CD4-positive, alpha-beta memory T cell (primary cell): ENCODE measurements at places on chromosomes 7 and 10.

GRCh38 chr7:158204453-158204852 lies 383.2 kb downstream of the PTPRN2 start:
- no peak for DNase-seq

DNA sequence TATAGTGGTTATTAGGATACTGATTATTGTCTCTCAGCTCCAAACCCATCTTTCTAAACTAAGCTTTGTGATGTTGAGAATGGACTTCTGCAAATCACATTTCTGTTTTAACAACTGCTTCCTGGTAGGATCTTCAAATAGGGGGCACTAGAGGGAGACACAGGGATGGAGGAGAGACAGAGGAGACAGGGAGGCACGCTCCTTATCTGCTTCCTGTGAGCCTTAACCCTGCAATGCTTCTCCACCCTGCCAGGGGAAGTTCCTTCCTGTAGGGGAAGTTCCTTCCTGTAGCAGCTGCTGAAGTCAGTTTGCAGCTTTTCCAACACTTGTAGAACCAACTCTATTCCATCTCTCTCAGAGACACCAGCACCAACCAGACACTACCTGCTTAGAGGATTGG lies 847.2 kb downstream of the CCSER2 start:
- DNase-seq = no peak

DNA sequence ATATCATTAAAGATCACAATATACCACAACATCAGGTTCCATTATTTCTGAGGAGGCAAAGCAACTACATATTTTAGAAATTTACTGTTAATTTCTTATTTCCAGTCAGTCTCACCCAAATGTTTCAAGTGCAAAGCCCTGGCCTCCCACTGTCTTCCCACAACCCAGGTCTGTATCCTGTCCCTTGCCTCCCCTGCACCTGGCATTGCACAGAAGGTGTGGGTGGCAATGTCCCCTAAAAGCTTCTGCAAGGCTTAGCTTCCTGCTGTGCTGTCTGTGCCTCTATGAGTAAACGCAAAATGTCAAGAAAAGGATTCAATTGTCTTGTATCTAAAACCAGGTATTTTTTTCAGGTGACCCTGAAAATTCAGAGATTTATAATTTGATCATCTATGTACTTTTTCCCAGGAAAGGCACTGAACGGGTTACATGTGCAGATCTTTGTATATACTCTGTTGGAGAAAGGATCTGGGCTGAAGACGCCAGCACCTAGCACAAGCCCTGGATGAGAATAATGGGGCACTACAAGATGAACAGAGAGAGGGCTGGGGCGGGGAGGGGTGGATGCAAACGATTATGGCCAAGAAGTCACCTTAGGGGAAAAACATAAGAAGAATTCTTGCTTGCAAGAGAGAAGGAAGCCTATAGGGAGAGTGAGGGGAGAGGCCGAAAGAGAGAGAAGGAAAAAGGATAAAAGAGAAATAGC lies 3.1 kb upstream of the ANTXRL start:
- no peak for DNase-seq

GRCh38 chr10:103845972-103846371 lies 9.4 kb downstream of the SH3PXD2A start:
- peak; percentile 36 for DNase-seq

- DNase-seq = no peak
Measured at GRCh38 chr7:115066050-115066449, 144.2 kb downstream of the MDFIC start.

GRCh38 chr10:1362589-1363445 lies 306.6 kb downstream of the WDR37 start:
- no peak for DNase-seq

DNA sequence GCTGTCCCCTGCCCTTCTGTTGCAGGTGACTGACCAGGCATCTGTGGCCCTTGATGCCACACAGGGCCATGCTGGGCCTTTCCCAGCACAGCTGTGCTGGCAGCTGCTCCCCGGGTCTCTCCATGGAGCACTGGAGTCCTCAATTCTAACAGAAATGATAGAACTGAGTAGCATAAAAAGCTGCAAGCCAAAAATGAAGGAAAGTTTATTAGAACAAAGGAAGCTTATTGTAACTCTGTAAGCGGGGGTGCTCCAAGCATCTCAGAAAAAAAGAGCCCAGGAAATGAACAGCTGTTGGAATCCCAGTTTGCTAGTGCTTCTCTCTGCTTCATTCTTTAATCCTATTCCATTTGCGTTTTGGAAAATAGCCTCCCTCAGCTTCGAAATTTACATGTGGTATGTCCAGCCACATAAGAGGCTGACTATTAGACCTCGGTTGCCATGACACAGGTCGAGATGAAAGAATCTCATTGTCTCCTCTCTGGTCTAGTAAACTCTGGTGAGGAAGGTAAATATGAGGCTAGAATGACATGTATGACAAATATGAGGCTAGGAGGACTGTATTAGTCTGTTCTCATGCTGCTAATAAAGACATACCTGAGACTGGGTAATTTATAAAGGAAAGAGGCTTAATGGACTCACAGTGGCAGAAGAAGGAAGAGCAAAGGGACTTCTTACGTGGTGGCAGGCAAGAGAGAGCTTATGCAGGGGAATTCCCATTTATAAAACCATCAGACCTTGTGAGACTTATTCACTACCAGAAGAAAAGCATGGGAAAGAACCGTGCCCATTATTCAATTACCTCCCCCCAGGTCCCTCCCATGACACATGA lies 23.7 kb downstream of the EPDR1 start:
- no peak for DNase-seq

GRCh38 chr7:119594956-119595355 lies 678.0 kb upstream of the KCND2 start:
- DNase-seq = no peak

GRCh38 chr7:54349229-54349628 lies 192.9 kb upstream of the VSTM2A start:
- DNase-seq = no peak

DNA sequence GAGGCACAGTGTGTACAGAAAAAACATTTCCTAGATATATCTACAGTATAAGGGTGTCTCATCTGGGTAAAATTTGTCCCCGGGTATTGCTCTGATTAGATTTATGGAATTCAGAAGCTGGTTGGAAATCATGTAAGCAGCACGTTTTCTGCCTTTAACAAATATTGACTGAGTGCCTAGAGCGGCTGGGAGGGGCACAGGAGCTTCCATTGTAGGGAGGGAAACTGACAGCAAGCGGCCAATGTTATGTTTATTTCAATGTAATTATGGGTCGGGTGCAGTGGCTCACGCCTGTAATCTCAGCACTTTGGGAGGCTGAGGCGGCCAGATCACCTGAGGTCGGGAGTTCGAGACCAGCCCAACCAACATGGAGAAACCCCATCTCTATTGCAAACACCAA lies 4.4 kb upstream of the RFC2 start:
- DNase-seq = no peak

GRCh38 chr7:151003572-151003971 lies 12.8 kb downstream of the NOS3 start:
- no peak for DNase-seq

DNA sequence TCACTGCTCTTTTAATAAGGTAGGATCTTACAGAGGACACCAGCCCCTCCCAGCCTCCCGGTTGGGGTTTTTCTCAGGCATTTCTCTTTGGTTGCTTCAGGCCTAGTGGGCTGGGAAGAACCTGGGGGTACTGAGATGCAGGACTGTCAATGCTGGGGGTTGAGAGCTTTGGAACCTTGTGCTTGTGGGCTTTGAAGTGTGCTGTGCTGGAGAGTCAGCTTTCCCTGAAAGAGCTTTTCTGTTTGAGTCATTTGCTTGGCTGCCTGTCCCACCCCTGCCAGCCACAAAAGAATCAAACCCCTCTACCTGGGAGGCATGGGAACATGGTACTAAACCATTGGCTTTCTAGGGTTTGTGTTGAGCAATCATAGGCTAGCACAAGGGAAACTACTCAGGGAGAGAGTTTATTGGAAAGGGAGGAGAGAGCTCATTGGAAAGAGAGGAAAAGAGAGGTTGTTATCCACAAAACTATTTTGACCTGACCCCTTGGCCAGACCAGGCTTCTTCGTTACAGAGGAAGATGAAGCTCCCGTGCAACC lies 1.4 kb downstream of the SCD start:
- no peak for DNase-seq

DNA sequence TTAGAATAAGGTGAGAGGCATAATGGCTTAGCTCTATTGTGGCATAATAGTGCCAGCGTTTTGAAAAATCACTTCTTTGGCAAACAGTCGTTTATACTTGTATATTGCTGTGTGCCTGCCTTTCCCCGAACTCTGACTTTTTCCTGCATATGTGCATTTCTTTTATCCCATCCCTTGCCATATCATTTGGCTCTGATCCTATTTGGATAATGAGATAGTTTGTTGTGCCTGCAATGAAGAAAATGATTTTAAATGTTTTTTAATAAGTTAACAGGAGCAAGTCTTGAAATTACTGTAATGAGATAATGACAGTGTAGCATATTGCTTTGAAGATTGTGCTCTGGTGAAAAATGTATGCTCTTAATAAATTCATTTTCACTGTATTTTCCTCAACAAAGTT lies 288.0 kb upstream of the LRGUK start:
- DNase-seq = no peak

DNA sequence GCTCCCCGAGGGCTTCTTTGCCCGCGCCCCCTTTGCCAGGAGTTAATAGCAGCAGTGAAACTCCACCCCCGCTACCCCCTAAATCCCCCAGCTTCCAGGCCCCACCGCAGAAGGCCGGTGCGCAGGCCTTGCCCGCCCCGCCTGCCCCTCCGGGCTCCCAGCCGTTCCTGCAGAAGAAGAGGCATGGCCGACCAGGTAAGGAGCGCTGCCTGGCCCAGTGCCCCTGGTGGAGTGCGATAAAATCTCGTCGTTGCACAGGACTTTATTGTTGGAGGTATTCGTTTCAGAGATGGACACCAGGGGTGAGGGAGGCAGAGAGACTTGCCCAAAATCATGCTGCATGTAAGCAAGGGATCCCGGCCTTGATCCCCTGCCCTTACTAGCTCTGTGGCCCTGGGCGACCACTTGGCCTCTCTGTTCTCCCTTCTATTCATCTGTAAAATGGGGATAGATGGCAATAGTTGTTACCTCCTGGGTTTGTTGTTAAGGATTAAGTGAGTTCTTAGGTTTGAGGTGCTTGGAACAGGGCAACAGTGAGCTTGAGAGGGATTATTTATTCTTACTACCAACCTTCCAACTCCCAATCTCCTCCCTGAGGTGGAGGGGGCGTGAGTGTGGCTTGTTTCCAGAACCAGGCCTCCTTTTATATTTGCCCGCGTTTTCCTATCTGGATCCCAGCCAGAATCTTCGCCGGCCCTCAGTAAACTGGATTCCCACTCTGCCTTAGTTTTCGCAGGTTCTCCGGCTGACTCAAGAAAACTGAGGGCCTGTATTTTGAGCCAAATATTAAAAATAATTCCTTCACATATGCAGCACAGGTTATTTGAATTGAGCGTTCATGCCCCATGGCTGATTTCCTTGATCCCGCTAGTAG lies 78.3 kb downstream of the WIPF3 start:
- DNase-seq = no peak

GRCh38 chr7:135959646-135960363 lies 17.4 kb downstream of the MTPN start:
- DNase-seq = no peak

- peak; percentile 61 for DNase-seq
Measured at GRCh38 chr10:45418849-45419675, 45.0 kb downstream of the ALOX5 start.

DNA sequence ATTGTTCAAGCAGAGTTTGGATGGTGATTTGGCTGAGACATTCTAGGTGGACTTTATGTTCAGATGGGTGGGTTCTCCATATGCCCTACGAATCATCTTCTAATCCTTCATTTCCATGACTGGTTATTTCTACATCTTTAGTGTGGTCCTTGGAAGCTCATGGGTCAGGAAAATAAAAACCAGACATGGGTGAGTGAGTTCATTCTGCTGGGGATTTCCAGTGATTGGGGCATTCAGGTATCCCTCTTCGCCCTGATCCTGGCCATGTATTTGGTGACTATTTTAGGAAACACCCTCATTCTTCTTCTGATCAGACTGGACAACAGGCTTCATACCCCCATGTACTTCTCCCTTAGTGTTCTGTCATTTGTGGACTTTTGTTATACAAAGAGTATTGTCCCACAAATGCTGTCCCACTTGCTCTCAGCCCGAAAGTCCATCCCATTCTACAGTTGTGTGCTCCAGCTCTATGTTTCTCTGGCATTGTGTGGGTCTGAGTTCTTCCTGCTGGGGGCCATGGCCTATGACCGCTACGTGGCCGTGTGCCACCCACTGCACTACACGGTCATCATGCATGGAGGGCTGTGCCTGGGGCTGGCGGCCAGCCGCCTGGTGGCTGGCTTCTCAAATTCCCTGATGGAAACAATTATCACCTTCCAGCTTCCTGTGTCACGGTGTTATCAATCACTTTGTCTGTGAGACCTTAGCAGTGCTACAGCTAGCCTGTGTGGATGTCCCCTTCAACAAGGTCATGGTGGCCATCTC lies 19.2 kb upstream of the OR6B1 start:
- DNase-seq = no peak

DNA sequence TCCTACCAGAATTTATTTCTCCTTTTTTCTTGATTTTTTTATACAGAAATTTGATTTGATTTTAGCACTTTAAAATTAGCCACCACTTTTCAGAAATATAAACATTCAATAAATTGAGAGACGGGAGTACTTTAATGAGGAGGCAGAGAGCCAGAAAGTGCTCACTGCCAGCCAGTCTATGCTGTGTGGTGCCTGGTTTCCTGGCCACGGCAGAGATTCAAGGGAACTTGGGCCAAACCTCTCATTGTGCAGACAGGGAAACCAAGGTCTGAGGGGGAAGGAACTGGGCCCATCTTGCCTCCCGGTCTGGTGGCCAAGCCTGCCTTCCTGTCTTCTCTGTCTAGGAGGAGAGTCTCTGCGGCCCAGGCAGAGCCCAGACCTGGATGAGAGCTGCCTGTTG lies 25.9 kb downstream of the ADAMTS14 start:
- no peak for DNase-seq
